ENCODE measurements at places on chromosomes 5 and 9.

- DNase-seq: no peak
Measured at GRCh38 chr9:75053869-75054268, 25.8 kb upstream of the CARNMT1 start.

- DNase-seq: peak; percentile 47
Measured at GRCh38 chr9:5587024-5587423, 41.9 kb upstream of the RIC1 start.

DNA sequence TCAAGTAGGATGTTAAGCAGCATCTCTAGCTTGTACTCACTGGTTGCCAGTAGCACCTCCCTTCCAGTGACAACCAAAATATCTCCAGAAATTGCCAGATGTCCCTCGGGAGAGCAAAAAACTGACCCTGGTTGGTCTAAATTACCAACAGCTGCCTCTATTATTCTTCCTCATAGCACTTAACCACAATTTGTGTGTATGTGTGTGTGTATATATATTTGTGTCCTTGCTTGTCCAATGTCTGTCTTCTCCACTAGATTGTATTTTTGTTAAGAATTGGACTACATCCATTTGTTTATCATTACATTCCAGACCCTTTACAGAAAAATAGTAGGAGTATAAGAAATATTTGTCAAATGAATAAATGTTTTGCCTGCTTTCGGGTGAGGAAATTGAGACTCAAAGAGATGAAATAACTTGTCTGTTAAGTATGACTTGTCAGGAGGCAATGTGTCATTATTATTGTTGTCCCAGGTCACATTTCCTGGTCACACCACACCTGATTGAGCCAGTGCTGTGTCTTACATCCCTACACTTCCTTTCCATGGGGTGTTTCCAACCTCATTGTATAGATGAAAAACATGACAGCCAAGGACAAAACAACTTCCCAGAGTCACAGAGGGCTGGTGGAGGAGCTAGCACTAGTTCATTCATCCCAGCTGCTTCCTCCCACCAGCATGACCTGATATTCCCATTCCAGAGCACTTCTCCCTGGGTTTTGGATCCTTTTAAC lies 11.4 kb upstream of the GRPEL2 start:
- no peak for DNase-seq

GRCh38 chr5:141349917-141350619 lies at the start of gene PCDHGB1:
TSS of gene PCDHGB1 (plus strand) at chr5:141350099. CDS start at chr5:141350261, 162 bp downstream.
- peak; percentile 27 for DNase-seq

- no peak for DNase-seq
Measured at GRCh38 chr5:175555168-175555785, 76.9 kb downstream of the SFXN1 start.

DNA sequence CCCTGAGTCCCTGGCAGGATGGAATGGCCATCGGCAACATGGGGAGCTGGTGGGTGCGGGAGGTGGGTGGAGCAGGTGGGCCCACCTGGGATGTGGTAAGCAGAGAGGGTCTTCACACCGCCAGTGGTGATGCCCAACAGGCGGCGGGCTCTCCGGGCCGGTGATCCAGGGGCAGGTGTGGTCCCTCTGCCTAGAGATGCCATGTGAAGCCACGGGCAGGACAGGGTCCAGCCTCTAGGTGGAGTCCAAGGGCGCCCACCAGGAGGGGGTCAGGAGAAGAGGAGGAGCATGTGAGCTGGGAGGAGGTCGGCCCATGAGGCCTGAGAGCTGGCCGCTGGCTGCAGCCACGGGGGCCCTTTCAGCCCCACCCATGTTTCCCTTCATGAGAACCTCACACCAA lies 221.1 kb downstream of the FANCC start:
- DNase-seq: no peak

GRCh38 chr9:8890695-8891094 lies 1091.1 kb upstream of the DMAC1 start:
- DNase-seq: no peak

GRCh38 chr5:127031147-127031862 lies 947 bp upstream of the MARCHF3 start:
- DNase-seq: no peak

DNA sequence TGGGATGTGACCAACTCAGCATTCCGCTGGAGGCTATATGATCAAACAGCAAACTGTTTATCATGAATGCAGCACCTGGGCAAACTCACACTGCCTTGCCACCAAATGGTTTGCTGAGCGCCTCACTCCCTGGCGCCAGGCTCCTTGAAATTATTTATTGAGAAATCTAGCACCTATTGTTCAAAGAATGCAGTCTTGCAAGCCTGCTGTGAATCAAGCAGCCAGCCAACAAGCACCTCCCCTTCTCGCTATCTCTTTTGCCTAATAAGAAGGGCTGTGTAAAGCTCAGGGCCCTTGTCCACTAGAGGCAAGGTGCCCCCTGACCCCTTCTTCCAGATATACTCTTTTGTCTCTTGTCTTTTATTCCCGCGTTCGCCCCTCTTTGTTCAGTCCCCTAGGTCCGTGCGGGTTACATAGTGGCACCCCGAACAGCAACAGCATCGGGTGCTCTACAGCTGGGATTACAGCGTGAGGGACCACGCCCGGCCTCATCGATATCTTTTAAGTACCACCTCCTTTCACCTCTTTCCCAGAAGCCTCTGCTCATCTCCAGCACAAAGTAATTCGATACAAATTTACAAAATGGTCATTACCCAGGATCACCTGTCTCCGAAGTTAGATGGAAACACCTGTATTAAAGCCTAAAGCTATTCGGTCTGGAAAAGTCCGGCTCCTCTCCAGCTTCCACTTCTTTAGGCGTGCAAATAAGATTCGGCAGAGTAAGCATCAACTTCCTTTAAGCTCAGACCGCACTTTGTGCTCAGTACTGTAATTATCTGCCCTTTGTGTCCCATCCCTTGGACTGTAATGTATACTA lies 896 bp downstream of the RIGI start:
- peak; percentile 20 for DNase-seq

DNA sequence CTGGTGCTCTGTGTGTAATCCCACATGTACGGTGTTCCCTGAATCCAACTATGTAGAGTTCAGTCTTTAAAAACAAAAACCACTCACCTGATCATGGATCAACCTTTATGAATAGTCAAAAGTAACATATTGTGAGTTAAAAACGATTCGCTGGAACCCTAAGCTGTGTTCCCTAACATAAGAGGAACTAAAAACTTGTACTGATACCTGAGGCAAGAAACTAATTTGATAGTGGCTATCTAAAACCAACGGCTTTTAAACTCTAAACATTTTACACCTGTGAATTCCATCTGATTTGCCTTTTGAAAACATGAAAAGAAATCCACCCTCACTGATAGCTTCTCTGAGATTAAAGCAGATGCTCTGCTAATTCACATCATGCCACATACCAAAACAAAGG lies 101.5 kb downstream of the DEPDC1B start:
- no peak for DNase-seq
